Cardiac muscle cell (in vitro differentiated cells and primary cell): ENCODE measurements at places on chromosomes 1 and 21. TPM values are rescaled to one million over a fixed set of nuclear protein-coding genes. Genes with fewer than 3 reads are reported as not detected.

GRCh38 chr1:230821346-230821745 lies 47.0 kb downstream of the C1orf198 start:
- no peak for DNase-seq
- H3K4me3 ChIP-seq, result no peak overlapping the region
- H3K27me3 ChIP-seq, result no peaks in the 10 kb centered on the region

DNA sequence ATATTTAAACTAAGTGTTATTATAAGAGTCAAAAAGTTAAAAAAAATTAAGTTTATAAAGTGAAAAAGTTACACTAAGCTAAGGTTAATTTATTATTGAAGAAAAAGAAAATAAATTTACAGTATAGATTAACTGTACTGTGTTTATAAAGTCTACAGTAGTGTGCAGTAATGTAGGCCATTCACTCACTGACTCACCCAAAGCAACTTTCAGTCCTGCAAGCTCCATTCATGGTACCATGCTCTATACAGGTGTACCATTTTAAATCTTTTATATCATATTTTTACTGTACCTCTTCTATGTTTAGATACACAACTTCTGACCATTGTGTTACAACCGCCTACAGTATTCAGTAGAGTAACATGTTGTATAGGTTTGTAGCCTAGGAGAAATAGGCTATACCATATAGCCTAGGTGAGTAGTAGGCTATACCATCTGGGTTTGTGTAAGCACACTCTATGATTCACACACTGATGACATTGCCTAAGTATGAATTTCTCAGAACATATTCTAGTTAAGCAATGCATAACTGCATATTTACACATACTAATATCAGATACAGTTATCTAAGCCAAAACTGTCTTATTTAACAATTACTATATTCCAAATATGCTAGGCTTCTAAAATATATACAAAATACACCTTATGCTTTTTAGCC lies 80.6 kb upstream of the GFI1 start:
- H3K27me3 ChIP-seq, result no peaks in the 10 kb centered on the region
- H3K4me3 ChIP-seq, result no peak overlapping the region
- H3K27ac ChIP-seq, result no peak overlapping the region

DNA sequence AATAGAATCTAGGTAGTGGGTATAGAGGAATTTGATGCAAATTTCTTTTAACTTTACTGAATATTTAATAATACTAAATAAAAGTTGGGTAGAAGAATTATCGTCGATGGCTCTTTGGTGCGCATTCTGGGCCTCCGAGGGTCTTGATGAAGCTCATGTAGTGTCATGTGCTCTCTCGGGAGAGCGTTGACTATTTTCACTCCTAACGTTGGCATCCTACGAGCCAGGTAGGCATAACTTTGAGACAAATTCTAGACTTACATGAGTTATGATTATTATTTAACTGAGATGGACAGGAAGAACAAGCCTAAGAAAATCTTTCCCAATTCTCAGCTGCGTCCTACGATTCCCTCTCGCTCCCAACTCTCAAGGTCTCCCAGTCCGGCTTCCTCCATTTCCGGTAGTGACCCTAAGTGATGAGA lies 550 bp upstream of the PCAT6 start:
- H3K36me3 ChIP-seq, result no peaks in the 10 kb centered on the region
- H3K27ac ChIP-seq, result peak overlapping the region; percentile 71
- peaks cover 15% of the 10 kb centered on the region for H3K4me1 ChIP-seq
- no peak for DNase-seq
- H3K4me3 ChIP-seq, result peak overlapping the region; percentile 72

GRCh38 chr1:179300112-179300511 lies 6.5 kb downstream of the SOAT1 start:
- no peak for DNase-seq
- H3K36me3 ChIP-seq, result peaks cover 7% of the 10 kb centered on the region
- no peak overlapping the region for H3K27ac ChIP-seq

DNA sequence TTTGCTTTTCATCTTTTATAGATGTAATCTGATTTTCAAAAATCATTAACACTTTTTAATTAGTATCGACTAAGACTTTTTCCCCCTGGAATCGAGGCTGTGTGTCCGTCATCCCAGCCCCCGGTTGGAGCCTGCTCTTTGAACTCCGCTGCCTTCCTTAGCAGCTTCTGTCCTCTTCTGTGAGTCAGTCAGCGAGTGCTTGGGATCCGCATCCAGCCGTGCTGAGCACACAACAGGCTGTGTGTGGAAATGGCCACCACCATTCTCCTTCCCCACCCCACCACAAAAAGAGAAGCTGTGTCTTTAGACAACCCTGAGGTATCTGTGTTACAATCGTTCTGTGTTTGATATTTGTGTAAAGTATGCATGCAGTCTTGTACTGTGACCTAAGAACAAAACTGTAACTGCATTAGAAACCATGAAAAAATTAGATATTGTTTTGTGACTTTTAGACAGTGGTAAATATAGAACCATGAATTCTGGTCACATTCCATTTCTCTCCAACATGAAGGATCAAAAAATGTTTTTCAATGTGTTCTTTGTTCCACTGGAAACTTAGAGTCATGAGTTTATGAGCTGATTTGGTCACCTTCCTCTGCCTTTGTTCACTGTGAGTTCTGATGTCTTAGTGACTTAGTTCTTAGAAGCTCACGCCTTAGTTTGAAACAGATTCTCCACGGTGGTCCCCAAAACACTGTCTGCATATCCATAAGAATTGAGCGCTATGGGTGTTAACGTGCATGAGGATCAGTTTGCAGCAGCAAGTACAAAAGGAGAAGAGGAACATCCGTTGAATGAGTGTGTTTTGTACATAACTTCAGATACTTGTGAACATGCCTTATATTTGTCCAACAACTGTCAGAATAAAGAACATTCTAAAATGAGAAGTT lies 64.7 kb downstream of the VPS26C start:
- no peak overlapping the region for H3K4me3 ChIP-seq
- H3K36me3 ChIP-seq, result peaks cover 45% of the 10 kb centered on the region
- DNase-seq, result no peak

- no peak overlapping the region for H3K27ac ChIP-seq
- peaks cover 12% of the 10 kb centered on the region for H3K4me1 ChIP-seq
- no peaks in the 10 kb centered on the region for H3K27me3 ChIP-seq
- DNase-seq, result no peak
- no peaks in the 10 kb centered on the region for H3K36me3 ChIP-seq
Observed at GRCh38 chr1:47693115-47693514, 255.3 kb downstream of the FOXD2 start.

DNA sequence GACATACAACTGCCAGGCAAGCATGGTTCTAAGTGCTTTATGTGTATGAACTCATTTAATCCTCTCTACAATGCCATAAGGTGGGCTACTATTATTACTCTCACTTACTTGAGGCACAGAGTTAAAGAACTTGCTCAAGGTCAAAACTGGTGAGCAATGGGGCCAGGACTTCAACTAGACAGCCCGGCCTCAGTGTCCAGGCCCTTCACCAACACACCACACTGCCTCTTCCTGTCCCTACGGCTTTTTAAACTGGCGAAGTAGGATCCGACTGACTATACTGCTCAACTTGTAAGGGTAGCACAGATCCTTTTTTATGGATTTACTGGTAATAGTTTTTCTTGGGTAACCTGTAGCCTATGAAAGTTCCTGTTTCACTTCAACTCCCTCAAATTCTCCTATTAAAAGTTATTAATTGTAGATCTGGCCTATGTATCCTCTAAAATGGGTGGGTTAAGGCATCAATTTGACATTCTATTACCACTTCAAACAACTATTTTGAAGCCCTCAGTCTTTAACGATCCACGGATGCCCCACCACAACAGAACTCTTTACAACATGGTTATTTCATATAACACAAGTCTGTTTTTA lies 4.3 kb downstream of the ERRFI1 start:
- no peaks in the 10 kb centered on the region for H3K27me3 ChIP-seq
- H3K4me1 ChIP-seq, result peaks cover 10% of the 10 kb centered on the region
- H3K36me3 ChIP-seq, result no peaks in the 10 kb centered on the region
- H3K4me3 ChIP-seq, result no peak overlapping the region

Gene PLEKHN1
- total RNA-seq, result 0.36 TPM in 1 of 2 replicates, not detected in the other

Gene ARMH1
- total RNA-seq, result 2.4 and 5.7 TPM in 2 replicates

Gene MFSD2A
- 0.88 TPM in 1 of 2 replicates, not detected in the other for total RNA-seq

Gene CRYBG2
- 0.06 TPM in 1 of 2 replicates, not detected in the other for total RNA-seq

Gene PADI3
- total RNA-seq, result 0.04 and 0.24 TPM in 2 replicates
